ENCODE measurements at places on chromosomes 7 and 10.

- DNase-seq: no peak
Measured at GRCh38 chr10:7093368-7093767, 317.5 kb downstream of the SFMBT2 start.

DNA sequence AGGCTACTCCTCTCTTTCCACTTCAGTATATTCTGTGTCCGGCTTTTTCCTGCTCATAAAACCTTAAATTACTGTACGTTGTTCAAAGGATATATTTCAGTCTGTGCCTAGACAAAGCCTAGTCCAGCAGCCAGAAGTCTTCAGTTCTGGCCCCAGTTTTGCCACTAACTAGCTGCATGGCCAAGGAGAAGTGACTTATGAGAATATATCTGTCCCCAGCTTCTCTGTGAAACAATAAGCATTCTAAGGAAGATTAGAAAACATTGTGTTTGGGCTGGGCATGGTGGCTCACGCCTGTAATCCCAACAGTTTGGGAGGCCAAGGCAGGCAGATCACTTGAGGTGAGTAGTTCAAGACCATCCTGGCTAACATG is 105.0 kb upstream of the HDAC9 start:
- DNase-seq: no peak

DNA sequence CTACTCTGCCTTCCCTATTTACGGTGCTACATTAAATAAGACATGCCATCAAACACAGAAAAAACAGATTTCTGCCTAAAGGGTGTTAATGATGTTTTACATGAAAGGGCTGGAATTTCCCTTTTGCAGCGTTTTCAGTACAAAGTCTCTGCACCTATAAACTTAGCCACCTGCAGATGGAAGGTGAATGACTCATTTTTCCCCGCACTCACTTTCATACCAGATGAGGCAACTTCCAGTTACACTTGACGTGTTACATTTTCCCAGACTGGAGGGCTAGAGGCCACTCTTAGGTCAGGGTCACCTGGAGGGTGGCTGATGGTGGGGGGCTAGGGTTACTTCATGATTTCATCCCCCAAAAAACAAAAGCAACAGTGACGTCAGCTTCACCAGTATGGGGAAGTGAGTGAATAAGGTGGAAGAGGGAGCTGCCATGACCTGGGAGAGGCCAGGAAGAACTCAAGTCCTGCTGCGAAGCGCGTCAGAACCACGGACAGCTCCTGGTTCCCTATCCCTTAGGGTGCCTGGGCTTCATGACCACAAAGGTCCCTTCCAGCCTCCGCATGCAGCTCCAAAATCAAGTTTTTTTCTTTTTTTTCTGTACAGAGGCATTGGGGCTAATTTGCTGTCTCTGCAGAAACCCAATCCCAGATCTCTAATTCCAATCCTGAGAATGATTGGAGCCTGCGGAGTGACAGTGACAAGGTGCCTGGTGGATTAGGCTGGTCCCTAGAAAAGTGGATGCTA is 94.0 kb downstream of the ADARB2 start:
- DNase-seq: no peak

GRCh38 chr7:130926001-130926691 is 192.1 kb upstream of the KLF14 start:
- DNase-seq: no peak

DNA sequence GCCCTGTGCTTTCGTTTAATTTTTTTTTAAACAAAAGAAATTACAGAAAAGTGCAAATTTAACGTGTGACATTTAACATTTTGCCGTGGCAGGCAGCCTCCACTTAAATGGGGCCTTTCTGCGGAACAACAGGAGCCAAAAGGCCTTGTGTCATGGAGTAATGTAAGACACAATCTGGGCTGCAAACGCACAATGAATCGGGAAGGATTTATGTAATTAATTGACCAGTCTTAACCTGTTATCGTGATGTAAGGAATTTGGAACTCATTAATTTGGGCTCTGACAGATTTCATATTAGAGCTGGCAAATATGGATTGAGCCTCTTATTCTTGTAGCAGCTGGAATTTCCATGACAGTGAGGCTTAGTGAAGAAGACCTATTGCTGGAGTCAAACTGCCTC is 86.4 kb downstream of the SNX10 start:
- DNase-seq: no peak

- DNase-seq: peak; percentile 16
Measured at GRCh38 chr10:71623098-71623985, 96.2 kb downstream of the C10orf105 start.

GRCh38 chr10:93070378-93071176 is 3.1 kb upstream of the CYP26A1 start:
- DNase-seq: no peak

DNA sequence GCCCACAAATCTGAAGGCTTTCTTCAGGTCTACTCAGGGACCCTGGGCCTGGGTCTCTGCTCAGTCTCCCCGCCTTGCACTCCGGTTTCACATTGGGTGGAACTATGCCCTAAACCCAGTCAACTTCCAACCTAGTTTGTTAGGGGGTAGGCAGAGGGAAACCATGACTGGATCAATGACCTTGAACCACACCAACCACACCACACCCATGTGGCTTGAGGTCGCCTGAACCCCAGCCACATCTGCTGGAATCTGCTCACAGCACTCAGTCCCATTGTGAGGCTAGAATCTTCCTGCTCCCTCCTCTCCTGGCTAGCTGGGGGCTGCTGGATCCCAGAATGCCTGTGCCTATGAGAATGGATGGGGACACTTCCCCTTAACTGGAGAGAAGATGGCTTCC is 17.9 kb downstream of the RFC2 start:
- DNase-seq: no peak

DNA sequence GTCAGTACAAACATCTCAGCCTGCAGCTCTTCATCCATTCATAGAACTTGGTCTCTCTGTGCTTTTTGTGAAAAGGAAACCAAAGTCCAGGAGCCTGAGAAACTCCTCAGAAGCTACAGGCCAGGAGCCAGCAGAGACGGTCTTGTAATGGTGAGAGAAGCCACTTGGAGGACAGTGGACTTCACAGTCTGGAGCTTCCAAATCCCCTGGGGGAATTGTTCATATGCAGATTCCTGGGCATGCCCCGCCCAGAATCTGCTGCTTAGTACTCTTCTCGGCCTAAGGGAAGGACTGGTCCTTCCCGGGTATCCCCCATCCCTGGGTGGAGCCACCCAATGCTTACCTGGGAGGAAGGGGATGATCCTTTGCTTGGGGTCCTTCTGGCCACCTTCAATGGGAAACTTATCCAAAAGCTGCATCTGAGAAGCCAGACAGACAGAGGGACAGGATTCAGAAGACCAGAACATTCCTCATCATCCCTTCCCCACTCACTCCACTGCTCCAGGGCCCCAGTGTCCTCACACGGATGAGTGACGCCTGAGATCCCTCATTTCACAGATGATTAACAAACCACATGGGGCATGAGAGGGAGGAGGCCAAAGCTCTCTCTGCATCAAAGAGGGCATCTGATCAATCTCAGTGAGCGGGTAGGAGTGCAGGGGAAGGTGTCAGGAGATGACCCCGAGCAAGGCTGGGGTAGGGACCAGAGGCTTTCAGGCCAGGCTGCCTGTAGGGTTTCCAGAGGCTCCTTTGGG is 88.4 kb downstream of the SH3PXD2A start:
- DNase-seq: no peak

Measured in substantia nigra (tissue), 51 donors.